ENCODE measurements at places on chromosomes 11 and 22.

GRCh38 chr11:36364551-36365325 lies 68.7 kb downstream of the PRR5L start:
- DNase-seq: no peak

- no peak for DNase-seq
These were observed 99.0 kb downstream of the FAR1 start for GRCh38 chr11:13767471-13767870.

DNA sequence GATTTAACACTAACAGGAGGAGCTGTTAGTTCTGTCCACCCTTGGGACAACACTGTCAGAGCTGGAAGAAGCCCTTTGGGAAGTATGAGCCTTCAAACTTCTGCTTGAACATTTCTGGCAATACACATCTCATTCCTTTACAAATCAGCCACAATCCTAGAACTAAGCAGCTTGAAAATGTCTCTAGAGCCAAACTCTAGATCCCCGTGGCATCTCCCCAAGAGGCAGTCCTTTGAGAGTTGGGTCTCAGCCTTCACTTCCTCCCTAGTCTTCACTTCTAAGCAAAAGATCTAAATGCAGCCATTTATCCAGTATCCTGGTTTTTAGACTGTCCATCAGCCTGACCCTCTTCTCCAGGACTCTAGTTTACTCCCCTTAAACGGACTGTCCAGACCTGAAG lies 26.9 kb downstream of the ARFGAP2 start:
- DNase-seq: no peak

DNA sequence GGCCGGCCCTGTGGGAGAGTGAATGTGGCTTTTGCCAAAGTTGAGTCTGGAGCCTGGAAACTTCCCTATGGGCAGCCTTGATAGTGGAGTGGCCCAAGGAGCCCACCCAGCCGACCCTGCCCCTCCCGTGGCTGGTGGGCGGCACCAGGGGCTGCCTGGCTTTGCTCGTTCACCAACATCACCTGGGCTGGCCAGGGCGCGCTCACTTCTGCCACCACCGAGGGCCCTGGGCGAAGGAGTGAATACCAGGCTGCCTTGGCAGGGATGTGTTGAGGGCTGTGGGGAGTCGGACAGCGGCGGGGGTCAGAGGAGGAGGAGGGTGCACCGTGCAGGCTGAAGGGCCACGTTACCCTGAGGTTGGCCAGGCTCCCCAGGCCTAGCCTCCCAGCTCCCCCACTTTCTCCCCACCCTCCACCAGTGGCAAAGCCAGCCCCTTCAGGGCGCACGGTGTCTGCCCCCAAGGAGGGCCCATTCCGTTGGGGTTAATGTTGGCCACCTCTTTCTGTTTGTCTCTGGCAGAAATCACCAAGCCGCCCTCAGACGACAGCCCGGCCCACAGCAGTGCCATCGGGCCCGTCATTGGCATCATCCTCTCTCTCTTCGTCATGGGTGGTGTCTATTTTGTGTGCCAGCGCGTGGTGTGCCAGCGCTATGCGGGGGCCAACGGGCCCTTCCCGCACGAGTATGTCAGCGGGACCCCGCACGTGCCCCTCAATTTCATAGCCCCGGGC lies 22.5 kb upstream of the PPP6R3 start:
- no peak for DNase-seq

DNA sequence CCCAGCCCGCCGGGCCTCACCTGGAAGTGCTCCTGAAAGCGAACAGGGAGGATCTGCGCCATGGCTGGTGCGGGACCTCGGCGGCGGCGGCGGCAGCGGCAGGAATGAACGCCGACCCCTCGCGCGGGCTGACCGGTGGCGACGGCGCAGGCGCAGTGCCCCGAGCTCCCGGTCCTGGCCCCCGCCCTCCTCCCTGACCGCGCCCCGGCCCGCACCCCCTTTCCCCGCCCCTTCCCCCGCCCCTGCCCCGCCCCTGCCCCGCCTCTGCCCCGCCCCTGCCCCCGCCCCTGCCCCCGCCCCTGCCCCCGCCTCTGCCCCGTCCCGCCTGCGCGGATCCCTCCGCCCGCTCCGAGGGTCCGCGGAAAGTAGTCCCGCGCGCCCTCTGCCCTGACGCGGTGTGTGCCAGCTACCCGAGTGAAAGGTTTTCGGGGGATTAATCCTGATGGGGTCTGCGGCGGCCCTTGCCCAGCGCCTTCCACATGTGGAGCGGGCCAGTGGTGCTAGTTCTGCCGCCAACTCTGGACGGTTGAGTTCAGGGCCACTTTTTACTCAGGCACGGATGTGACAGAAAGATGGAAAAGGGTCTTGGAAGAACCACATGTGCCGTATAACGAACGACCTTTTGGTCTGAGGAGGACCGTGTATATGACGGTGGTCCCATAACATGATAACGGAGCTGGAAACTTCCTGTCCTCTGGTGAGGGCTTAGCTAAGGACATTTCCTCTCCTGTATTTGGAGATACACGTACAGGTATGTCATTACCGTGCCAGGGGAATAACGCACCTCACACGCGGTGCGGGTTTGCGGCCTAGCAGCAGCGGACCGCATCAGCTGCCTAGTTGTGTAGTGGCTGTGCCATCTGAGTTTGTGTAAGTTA lies at the start of gene CLTCL1:
Gene CLTCL1 (minus strand): TSS at position 140 of the 878 bp plus-strand sequence. CDS start 78 bp downstream, at position 62.
- peak; percentile 90 for DNase-seq

DNA sequence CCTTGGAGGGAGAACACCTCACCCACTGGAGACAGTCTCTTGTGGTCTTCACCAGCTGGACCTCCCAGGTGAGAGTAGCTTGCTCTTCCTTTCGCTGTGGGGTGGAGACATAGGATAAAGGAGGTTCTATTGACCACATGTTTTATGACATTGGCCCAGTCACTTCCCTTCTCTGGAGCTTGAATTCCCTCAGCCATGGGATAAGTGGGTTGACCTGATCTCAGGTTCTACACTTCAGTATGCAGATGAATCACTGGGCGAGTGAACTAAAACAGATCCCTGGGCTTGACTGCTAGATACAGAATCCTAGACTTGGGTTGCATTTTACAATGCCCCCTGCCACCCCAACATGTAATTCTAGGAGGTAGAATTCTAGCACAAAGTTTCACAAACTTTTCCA lies 54.8 kb upstream of the PRSS23 start:
- DNase-seq: no peak

DNA sequence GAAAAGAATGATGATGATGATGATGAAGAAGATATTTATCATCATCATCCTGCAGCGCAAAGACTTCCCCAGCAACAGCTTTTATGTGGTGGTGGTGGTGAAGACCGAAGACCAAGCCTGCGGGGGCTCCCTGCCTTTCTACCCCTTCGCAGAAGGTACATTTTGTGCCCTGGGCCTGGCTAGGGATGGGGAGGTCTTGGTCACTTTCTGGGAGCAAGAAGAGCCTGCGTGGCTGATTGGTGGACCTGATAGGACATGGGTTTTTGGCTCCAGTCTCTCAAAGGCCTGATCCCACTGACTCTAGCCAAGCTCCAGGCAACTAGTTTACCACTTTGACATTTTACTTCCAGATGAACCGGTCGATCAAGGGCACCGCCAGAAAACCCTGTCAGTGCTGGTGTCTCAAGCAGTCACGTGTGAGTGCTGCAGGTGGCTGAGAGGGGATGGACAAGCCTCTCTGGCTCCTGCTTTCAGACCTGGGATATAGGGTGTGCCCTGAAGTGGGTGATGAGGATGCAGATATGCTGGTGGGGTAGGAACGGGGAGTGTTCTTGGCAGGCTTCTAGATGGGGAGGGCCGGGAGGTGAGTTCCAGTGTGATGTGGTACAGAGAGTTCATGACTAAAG lies 5.3 kb downstream of the SIDT2 start:
- DNase-seq: no peak
